ENCODE measurements at places on chromosomes 7 and 10.

GRCh38 chr7:26534649-26535482 is 243.2 kb downstream of the SNX10 start:
- no peak for DNase-seq

DNA sequence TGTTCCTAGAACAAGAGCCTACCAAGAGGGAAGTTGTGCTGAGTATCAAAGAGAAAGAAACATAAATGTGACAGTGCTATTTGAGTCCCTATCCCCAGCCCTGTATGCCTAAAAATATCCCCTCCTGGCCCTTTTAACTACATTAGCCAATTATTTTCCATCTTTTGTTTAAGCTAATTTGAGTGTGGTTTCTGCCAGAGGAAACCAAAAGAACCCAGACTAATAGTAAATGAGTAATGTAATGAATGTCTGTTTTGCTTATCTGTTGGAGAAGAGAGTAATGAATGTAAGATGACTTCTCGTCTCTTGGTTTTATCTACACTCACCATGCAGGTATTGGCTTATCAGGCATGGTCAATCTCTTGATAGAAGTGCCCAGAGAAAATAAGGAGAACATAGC is 134.4 kb upstream of the CDK1 start:
- DNase-seq = no peak

- no peak for DNase-seq
Observed at GRCh38 chr10:12707461-12708185, 293.9 kb downstream of the CCDC3 start.

- no peak for DNase-seq
Observed at GRCh38 chr7:91892821-91893340, 12.4 kb upstream of the MTERF1 start.

- no peak for DNase-seq
Observed at GRCh38 chr10:24664991-24665390, 58.7 kb downstream of the ARHGAP21 start.

DNA sequence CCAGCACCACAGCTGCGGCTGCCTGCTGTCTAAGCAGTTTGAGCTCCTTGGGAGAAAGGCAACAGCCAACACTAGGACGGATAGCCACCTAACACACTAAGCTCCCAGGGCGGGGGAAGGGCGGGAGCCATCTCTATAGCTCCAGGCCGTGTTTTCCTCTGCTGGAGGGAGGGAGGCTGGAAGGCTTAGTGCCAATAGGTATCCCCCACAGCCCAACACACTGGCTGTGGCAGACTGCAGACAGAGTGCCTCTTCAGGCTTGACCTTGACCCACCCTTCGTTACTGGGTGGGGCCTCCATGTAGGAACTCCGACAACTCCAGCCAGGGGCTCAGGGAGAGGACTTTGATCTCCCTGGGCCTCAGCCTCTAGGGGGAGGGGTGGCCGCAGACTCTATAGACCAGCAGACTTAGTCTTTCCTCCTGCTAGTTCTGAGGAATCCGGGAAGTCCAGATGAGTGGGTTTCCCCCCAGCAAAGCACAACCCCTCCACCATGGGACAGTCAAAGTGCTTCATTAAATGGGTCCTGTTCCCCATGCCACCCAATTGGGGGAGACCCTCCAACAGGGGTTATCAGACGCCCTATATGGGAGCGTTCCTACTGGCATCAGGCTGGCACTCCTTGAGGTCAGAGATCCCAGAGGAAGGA is 314.4 kb upstream of the MKI67 start:
- DNase-seq = no peak

DNA sequence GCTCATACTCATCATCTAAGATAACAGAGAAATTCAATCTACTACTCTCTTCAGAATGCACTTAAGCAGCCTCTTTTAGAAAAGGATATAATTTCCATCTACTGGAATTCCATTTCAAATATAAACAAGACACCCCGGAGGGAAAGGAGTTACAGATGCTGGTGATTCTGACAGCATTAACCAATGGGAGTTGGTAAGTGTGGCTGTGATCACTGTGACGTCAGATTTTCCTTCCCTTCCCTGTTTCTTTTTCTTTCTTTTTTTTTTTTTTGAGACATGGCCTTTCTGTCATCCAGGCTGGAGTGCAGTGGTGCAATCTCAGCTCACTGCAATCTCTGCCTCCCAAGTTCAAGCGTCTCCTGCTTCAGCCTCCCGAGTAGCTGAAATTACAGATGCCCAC is 106.6 kb downstream of the ACTR3B start:
- no peak for DNase-seq

DNA sequence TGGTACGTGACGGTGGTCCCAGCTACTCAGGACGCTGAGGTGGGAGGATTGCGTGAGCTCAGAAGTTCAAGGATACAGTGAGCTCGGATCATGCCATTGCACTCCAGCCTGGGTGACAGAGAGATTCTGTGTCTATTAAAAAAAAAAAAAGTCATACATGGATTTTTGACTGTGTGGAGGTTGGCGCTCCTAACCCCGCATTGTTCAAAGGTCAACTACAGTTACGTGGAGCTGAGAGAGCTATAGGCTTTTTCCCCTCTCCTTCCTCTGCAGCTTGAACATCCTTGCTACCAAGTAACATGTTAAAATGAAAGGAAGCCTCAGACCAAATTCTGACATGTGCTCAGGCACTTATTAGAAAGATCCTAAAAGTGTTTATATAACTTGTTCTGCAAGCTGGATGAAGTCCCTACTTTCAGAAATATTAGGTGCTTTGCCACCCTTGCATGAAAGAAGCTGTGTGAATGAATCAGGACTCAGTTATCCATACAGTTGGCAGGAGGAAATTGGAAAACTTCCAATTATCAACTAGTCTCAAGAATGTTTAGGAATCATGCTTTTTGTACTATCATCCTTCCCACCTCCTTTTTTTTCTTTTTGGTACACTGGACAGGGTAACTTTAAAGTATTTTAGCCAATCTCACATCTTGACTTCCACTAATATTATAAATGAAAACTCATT is 12.5 kb upstream of the ST7 start:
- no peak for DNase-seq

DNA sequence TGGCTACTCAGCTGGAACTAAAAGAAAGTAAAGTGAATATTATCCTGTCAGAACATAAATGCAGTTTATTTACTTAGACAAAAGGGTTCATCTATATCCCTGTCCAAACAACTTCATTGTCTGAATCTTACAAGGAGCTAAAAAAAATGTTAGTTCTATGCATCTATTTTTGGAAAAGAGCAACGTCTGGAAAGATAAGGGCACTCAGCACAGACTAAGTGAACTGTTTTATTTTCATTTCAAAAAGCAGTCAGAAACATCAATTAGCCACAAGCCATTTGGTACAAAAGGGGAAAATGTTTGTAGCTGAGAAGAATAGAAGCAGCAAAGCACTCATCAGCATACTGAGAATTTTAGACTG is 245.5 kb downstream of the FOXP2 start:
- DNase-seq = no peak

- DNase-seq = no peak
Observed at GRCh38 chr10:308101-308500, 172.8 kb downstream of the ZMYND11 start.

DNA sequence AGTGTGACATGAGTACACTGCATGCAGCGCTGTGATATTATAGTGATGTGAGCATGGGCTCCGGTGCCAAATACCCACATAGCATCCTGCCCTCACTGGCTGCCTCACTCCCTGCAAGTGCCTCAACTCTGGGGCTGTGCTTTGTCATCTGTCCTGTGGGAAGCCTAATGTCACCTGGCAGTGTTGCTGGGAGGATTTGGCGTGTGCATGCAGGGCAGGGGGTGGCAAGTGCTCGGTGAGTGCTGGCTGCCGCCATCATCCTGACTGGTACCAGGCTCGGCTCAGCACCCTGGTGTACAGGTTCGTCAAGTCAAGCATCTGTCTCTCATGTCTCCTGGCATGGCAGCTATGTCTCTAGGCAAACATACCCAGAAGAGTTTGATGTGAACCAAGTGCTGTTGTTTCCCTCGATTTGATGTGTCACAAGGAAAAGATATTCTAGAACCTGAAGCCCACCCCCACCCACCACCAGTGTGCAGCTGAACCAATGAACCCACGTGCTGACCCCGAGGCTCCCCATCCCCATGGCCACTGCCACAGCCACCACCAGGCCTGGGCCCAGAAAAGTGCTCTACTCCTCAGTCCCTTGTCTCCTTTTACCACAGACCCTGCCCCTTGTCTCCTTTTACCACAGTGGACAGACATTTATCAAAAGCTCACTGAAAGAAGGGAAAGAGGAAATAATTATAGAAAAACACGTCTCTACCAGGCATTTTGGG is 135.8 kb downstream of the MAPK8 start:
- DNase-seq = no peak

- no peak for DNase-seq
Observed at GRCh38 chr7:15947754-15948153, 261.3 kb upstream of the MEOX2 start.

- DNase-seq = no peak
Observed at GRCh38 chr10:103281753-103282152, 4.8 kb downstream of the INA start.

- DNase-seq = no peak
Observed at GRCh38 chr10:78413076-78414055, 379.7 kb downstream of the RPS24 start.

DNA sequence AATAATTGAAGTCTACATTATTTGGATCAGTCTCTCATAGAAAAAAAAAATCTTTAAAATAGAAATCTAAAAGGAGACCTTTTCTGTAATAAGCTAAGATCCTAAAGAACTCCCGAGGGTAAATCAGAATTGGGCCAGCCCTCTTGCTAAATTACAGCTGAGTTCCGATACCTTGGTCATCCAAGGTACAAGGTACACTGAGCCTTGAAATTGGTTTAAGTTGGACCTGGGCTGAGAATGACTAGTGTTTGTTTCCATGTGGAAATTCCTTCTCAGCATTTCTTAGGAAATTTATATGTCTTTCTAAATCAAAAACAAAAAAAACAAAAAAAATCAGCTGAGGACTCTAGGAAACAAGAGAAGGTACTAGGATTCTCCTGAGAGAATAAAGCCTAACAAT is 64.9 kb downstream of the DNMBP start:
- no peak for DNase-seq

DNA sequence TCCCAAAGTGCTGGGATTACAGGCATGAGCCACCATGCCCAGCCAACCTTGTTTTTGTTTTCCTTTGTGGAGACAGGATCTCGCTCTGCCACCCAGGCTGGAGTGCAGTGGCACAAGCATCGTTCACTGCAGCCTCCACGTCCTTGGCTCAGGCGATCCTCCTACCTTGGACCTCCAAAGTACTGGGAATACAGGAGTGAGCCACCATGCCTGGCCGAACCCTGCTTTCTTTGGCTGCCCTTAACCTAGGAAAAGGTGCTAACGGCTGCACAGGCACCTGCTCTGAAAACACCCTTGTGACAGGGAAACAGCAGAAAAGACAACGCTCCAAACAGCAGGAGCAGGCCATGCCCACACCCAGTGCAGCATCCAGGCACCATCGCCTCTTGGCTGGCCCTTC is 71.9 kb downstream of the OAT start:
- DNase-seq = no peak

- no peak for DNase-seq
Observed at GRCh38 chr7:105450177-105450861, 61.6 kb upstream of the SRPK2 start.

- DNase-seq = no peak
Observed at GRCh38 chr7:28955718-28956607, 2.2 kb downstream of the TRIL start.

DNA sequence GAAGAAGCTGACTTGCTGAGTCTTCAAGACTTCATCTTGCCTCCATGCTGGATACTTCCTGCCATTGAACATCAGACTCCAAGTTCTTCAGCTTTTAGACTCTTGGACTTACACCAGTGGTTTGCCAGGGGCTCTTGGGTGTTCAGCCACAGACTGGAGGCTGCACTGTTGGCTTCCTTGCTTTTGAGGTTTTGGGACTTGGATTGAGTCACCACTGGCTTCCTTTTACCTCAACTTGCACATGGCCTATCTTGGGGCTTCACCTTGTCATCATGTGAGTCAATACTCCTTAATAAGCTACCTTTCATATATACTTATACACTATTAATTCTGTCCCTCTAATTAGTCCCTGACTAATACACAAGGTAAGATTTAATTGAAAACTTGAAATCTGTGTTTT is 361.7 kb upstream of the SEMA3C start:
- no peak for DNase-seq

GRCh38 chr7:105617280-105618015 is 36.2 kb upstream of the EFCAB10 start:
- DNase-seq = no peak

- no peak for DNase-seq
Observed at GRCh38 chr10:53619671-53620070, 847.1 kb upstream of the MBL2 start.

- DNase-seq = peak; percentile 28
Observed at GRCh38 chr10:91340613-91341362, 69.4 kb upstream of the HECTD2 start.

GRCh38 chr7:108667216-108667615 is 97.5 kb downstream of the DNAJB9 start:
- no peak for DNase-seq

GRCh38 chr7:128841921-128842673 is 11.9 kb downstream of the FLNC start:
- no peak for DNase-seq

GRCh38 chr10:77832238-77832637 is 94.3 kb downstream of the DLG5 start:
- DNase-seq = no peak

DNA sequence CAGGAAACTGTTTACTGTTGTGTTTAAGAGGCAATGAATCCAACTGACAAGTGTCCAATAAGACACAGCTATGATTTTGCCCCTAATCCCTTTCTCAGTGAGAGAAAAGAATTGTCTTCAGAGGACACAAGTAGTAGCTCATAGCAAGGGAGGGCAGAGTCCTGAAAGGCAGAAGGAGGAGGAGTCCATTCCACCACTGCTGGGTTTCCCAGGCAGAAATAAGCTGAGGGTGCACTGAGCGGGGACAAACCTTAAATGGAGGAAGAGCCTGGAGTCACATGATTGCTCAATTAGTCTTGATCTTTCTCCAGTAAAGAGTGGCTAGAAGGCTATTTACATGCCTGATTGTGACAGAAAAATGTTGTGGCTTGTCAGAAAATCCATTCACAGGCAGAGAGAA is 573.8 kb downstream of the POM121L12 start:
- no peak for DNase-seq

DNA sequence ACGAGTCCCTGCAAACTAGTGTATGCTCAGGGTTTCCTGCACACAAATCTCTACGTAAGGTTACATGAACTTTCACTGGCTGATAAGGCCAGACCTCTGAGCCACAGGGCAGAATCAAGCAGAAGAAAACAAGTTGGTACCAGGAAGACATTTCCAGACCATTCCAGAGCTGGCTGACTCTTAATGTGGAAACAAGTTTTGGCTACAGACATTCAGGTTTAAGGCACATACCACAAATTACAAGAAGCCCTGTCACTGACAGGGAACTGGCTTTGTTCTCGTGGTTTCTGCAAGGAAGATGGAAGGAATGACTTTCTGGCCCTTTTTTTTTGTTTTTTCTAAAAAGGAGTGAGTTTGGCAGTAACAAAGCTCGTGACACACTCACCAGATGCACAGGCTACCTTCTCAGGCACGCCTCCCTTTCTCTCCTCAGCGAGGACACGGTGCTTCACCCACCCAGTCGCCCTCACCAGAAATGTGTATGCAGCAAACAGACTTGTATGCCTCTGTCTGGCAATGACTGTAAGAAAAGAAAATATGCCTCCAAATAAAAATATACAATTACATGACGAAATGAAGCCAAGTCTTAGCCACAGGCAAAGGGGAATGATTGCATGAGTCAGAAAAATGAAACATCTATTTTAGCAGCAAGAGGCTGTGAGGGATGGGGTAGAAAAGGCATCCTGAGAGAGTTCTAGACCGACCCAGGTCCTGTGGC is 22.6 kb downstream of the PLAC9 start:
- peak; percentile 39 for DNase-seq

GRCh38 chr10:85977642-85978041 is 389.0 kb downstream of the GRID1 start:
- DNase-seq = no peak
